ENCODE measurements at places on chromosomes 7 and 10.

DNA sequence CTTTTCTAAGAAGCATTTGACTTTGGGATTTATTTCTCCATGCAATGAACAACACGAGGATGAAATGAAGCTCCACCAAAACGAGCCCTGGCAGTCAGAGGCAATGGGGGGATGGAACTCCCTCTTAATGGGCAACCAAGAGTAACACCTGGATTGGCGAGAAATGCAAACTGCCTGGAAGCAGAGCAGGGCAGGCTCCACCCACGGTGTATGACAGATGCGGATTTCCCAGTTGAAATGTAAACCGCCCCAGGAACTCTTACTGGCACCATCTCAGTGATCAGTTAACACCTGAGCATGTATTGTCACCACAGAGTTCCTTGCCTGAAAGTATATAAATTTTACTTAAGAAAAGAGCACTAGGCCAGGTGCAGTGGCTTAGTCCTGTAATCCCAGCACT lies 47.3 kb upstream of the AUTS2 start:
- DNase-seq: no peak

DNA sequence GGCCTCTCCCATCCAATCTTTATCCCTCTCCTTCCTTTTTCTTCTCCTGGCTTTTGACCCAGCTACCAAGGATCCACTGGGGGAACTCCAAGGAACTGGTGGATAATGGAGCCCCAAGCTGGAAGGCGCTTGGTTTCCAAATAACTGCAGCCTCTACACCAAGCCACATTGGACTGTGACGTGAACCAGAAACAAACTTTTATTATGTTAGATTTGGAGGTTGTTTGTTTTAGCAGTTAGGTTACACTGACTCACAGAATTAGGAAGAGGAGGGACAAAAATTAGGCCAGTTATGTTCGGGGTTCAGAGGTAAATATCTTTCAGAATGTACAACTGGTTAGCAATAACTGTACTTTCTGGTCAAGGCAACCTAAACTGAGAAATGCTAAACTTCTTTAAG lies 21.3 kb upstream of the ANK3 start:
- no peak for DNase-seq

DNA sequence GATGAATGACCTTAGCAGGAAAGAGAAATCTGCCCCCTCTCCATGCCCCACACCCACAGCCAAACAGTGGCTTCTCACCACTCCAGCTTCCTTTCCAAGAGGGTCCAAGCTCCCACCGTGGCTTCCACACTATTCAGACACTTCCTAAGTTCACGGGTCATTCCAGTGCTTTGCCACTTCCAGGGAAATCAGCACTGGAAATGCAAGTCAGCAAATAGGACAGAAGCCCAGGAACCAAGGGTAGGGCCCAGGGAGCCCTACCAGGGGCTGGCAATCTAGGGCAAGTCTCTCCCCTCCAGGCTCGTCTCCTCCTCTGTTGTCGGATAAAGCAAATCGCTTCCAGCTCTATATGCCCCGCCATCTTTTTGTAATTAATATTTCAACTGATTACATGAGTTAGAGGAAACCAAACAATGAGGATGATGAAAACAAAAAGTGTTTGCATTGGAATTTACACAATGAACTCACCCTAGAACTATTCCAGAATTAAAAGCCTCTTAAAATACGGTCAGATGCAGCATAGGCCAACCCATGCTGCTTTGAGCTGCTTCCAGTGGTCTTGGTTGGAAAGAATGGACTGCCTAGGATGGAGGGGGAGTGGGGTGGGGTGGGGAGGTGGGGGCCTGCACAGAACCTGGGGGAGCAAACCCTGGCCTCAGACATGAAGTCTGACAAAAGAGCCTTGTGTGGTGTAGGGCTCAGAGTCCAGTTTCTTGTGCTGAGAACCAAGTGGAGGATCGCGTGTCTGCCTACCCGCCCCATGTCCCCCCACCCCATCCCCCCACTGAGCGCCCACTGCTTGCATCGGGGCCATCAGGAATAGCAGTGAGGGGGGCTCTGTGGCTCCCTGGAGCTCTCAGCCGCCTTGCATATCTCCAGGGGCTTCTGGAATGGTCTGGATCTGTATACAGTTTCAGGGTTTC lies 74.6 kb upstream of the CPXM2 start:
- DNase-seq: no peak

GRCh38 chr10:124791547-124792348 lies at the start of gene EEF1AKMT2:
Gene EEF1AKMT2, minus strand, starts transcription at chr10:124791887. Its CDS starts 54 bp downstream, at chr10:124791833.
- DNase-seq: peak; percentile 89

- DNase-seq: no peak
These were observed 69.1 kb upstream of the PTER start for GRCh38 chr10:16367621-16368292.

DNA sequence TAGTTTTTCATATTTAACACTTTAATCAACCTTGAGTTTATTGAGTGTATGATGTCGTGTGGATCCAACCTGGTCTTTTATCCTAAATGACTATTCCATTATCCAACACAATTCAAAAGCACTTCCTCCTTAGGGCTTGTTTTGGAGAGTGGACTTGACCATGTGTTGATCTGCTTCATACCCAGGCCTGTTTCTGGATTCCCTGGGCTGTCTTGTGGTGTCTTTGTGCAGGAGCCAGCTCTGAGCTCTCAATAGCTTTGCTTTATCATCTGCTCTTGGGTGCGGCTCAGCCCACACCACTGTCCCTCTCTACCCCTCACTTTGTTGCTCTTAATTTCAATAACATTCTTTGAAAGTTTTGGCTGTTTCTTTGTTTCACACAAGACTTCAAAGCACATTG lies 70.9 kb upstream of the CHST15 start:
- DNase-seq: no peak

- peak; percentile 51 for DNase-seq
These were observed 15.6 kb downstream of the SHH start for GRCh38 chr7:155796381-155797261.

DNA sequence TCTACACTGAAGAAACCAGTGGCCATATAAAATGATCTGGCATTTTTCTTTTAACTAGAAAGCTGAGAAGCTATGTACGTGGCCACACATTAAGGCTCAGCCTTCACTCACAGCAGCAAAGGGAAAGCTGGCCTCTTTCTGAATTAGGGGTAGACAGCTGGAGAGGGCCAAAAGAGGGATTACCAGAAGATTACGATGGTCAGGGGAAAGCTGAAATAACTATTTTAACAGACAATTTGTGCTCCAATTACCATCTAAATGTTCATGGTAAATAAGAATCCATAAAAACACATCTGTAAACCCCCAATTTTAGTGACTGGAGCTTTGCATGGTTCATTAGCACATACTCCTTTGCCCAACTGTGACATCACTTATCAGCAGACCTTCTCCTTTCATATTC lies 314.3 kb downstream of the HPSE2 start:
- DNase-seq: no peak

- DNase-seq: no peak
These were observed 339.1 kb downstream of the HGF start for GRCh38 chr7:81430761-81431160.

GRCh38 chr7:152893801-152894294 lies 134.3 kb downstream of the ACTR3B start:
- no peak for DNase-seq

DNA sequence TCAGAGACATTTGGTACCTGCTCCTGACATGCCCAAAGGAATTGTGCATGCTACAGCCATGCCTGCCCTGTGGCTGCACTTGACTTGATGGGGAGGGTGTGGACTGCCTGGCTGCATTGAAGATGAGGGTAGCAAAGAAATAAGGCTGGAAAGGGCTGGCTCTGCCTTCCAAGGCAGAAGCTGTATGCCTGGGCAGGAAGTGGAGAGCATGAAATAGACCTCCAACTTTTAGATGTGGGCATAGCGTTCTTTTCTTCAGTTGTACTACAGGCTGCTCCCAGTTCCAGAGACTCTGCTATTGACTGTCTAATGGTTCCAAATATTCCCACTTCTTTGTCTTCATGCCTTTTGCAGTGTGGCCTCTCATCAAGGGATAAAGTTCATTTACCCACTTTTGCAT lies 3.0 kb downstream of the C10orf120 start:
- DNase-seq: no peak

DNA sequence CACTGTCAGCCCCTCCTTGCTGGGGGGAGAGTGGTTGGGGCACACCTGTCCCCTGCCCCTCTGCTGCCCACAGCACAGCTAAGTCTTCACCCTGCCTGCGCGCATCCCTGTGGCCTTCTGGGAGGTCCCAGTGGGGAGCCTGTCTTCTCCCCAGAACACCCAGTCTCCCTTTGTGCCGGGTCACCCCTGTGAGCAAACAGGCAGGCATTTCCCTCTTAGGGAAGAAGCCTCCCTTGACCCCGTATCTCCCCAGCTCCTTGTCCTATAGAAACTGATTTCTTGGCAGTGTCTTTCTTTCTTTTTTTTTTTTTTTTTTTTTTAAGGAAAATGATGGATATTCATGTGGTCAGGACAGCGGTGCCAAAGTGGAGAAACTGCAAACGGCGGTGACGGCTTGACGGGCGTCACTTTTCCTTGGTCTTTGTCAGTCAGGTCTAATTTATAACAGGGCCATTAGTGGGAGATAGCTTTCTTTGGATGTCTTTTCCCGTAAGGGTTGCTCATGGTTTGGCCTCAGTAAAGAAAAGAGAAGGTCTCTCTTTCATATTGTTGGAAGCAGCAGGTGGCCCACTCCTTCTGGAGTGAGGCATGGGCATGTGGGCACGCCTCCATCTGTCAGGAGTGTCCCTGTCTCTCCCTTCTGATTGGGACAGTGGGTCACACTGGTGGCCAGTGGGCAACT lies 115.3 kb downstream of the NKX6-2 start:
- DNase-seq: no peak

- DNase-seq: peak; percentile 43
These were observed 356.5 kb upstream of the KLF6 start for GRCh38 chr10:4141471-4141870.

GRCh38 chr7:99679400-99680191 lies at the start of gene CYP3A5:
Gene CYP3A5, minus strand, starts transcription at chr7:99679996. Its CDS starts 100 bp downstream, at chr7:99679896.
- no peak for DNase-seq

DNA sequence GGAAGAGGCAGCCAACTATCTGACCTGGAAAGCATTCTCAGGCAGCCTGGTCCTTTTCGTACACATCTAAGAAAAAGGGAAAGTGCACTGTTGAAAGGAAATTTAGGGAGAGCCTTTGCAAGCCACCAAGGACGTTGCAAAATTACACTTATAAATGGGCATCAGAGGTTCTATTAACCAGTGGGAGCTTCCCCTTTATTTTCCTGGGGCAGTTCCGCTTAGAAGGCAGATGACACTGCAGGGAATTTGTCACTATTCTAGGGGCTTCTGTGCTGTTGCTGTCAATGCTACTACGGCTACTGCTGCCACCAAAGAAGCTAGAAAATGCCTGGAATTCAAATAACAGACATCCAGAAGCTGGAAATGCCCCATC lies 79.6 kb upstream of the AUTS2 start:
- DNase-seq: no peak

DNA sequence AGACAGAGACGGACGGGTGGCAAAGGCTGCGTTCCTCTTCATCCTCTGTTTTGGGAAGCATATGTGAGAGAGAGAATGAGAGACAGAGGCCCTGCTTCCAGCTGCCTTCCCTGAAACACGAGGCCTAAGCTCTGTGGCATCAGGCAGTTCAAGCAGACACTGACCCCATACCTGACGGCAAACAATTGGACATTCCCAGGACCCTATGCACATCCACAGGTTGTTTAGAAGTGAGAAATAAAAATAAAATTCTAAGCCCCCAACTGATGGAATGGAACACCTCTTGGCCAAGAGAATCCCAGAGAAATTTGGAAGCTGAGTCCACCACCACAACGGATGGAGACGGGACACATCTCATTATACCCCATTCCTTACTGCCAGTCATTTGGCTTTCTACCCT lies 105.3 kb downstream of the CPXM2 start:
- DNase-seq: no peak

- DNase-seq: no peak
These were observed 20.7 kb downstream of the GTF2IRD1 start for GRCh38 chr7:74474271-74474865.

DNA sequence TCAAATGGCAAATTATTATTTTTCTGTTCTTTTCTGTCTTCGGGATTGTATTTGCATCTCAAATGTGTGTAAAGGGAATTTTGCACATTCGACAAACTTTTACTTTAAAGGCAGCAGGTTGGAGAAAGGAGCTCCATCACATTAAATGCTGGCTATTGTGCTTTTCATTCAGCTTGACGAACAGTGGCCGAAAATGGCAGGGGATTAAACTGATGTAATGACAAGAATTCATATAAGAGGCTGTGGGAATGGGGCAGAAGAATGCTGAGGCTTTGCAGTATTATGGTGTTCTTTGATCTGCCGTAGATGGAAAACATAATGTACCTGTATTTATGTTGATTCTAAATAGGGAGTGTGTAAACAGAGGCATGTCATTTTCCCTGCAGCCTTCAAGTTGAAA lies 376.0 kb downstream of the LRMDA start:
- no peak for DNase-seq
